ENCODE measurements at places on chromosomes 6 and 20.

DNA sequence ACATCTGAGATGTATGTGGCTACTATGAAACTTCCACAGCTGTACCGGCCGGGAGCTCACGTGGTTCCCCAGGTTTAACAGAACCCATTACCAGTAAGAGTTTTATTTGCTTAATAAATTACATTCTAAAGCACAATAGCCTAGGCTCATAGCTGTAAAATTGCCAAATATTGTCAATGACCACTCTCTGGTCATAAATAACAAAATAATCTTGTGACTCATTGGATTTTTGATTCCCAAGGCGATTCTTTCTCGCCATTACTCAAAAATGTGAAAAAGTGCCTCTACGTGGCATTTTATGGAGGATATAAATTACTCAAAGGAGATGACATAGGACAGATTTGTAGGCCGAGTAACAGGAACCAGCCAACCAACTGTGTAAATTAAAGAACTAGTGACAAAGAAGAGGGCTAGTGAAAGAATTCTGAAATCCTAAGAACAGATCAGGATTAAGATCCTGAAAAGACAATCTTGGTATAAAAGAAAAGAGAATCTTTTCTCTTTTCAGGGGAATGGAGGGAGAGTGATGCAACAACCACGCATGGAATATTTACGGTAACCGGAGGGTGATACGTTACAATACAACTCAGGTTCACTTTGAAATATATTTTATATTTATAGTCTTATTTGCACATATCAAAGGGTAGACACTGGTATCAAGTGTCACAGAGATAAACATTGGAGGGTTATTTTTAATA, 199.7 kb downstream of the FOXC1 start:
- no peak for DNase-seq

DNA sequence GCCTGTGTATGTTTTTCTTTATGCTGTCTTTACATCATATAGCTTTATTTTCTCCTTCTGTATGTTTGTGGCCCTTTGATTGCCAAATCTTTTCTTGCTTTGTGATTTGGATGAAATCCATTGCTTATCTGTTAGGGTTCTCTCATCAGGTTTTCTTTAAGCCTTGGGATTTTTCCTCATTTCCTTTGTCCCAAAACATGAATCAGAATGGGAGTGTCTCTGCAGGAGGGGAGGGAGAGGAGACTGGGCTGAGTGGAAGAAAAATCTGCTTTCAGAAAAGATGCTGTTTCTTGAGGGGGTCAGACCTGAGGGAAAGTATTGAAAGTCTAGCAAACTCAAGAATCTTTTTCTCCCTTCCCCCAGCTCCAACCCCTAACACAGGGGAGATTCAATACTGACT, 758.0 kb upstream of the MMS22L start:
- DNase-seq, result no peak

GRCh38 chr20:54649511-54649962, 174.1 kb downstream of the DOK5 start:
- peak; percentile 76 for DNase-seq

GRCh38 chr6:151209071-151209831, 30.5 kb upstream of the AKAP12 start:
- DNase-seq, result no peak

DNA sequence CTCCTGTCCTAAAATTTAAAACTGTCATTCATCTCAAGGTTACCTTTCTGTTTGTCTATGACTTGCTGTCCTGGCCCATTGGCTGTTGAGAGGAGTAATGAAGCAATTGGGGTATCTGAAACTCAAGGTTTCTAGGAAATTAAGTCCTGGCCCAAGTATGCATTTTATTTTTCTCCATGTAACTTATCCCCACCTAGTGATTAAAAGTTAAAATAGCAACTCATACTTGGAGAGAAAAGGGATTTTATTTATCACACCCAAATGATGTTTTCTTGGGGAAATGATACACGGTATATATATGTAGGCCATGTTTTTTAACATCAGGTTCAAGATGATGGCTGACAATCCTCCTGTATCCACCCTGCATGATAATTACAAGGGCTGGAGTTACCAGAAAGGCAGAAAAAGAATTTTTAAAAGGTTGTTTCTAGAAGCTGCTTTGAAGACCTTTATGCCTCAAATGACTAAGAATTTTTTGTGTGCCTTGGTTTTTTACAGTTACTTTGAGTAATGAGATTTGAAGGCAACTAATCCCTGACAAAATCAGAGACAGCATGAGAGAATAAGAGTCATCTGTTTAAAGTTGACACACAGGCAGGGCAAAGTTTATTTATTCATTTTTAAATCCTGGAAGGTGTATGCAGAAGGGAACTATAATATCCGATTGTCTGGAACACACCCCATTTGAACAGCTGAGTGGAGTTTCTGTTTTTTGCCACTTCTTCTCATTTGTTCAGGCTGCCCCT, 28.9 kb upstream of the C6orf58 start:
- DNase-seq, result no peak

DNA sequence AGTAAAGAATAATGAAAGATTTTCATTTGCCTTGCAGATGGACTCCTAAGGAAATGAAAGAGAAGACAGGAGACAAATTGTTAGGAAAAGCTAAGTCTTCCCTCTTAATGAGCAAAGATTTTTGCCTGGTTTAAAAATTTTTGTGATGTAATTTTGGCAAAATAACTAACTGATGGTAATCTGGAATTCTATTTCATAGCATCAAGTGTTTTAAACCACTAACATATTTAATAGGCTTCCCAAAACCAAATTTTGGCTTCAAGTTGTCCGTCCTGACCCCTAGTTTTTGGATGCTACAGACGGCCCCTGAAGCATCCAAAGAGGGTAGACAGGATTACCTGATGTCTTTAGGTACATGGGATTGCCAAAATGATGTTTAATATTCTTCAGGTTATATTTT, 124.3 kb downstream of the TPBG start:
- no peak for DNase-seq

DNA sequence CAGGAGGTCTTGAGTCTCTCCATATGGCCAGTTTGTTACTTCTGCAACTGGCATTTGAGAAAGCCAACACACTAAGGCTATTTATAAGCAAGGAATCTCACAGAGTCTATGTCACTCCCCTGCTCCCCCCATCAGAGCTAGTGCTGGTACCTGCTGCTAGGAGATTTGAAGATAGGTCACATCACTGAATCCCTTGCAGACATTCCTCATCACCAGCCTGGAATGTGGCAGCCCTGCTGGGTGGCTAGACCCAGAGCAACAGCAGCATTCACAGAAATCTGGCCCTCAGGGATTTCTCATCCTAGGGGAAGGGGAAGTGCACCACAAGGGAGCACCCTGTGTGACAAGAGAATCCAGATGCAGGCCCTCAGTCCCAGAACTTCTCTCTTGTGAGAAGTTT, 672.1 kb downstream of the HACE1 start:
- DNase-seq, result no peak

GRCh38 chr6:34940030-34940434, 51.0 kb downstream of the ANKS1A start:
- no peak for DNase-seq

- no peak for DNase-seq
Measured at GRCh38 chr6:133621751-133622150, 267.2 kb upstream of the TCF21 start.

GRCh38 chr6:30267423-30267822, 54.2 kb upstream of the TRIM26 start:
- no peak for DNase-seq

DNA sequence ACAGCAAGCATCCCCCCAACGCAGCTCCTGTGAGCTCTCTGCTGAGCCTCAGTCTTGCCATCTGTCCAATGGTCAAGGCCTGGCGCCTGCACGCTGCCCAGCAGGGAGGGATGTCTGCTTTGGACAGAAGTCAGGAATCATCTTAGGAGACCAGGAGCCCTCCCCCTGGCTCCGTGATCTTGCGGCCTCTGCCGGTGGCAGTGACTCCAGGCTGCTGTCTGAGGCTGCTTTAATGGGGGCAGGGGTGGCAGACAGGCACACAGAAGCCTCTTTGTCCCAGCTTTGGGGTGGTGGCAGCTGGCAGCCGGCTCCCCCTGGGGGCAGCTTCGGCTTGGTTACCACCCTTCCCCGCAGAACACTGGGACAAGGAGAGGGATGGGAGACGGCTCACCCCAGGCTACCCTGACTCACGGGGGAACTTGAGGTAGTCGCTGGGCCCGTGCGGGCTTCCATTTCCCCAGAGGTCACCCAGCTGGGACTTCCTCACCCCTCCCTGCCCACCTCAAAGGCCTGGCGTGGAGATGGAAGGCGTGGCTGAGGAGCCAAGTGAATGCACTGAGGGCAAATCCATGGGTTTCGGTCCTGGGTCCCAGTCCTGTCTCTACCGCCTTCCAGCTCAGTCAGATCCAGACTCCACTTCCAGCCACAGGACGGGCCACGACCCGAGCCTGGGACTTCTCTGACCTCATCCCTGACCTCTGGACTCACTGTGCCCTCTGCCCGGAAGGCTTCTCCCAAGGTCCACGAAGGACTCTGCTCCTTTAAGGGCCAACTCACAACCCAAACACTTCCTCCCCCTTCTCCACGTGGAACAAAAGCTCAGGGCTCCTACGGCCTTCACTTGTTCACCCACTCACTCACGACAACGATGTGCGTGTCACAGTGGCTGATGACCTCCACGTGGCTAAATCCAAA, 14.8 kb downstream of the PEDS1 start:
- peak; percentile 45 for DNase-seq

DNA sequence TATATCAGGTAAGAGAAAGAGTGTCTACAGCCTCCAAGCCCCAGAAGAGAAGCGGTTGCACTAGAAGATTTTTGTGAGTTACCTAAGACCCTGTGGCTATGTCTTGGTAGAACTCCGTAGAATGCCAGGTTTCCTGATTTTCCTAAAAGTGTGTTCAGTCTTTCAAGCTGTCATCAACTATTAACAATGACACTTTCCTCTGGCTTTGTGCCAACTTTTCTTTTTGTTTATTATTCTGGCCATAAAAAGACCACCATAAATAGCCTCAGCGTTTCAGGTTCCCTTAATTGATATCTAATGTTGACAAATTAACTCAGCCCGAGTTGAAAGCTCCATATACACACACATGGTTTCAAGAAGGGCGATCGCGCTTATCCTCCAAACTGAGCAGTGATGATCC, 1.2 kb downstream of the PAK5 start:
- no peak for DNase-seq

DNA sequence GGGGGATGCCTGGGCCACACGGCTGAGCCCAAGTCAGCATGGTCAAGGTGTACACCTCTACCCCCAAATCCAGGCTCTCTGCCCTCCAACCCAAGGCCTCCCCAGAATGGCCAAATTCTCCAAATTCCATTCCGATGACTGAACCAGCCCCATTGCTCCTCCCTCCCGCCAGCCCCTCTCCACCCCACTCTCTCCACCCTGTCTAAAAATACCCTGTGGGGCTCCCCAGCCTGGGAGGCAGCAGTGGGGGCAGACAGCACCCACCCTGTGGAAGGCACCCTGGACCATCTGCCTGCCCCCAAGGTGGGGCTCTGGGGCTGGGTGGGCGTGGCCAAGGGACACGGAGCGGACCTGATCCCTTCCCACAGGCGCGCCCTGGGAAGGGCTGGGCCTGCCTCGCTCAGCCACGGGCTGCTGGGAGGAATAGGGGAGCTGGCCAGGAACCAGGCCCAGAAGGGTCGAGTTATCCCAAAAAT, 11.4 kb downstream of the TEAD3 start:
- no peak for DNase-seq

- no peak for DNase-seq
Measured at GRCh38 chr6:40299681-40300080, 287.5 kb downstream of the LRFN2 start.

DNA sequence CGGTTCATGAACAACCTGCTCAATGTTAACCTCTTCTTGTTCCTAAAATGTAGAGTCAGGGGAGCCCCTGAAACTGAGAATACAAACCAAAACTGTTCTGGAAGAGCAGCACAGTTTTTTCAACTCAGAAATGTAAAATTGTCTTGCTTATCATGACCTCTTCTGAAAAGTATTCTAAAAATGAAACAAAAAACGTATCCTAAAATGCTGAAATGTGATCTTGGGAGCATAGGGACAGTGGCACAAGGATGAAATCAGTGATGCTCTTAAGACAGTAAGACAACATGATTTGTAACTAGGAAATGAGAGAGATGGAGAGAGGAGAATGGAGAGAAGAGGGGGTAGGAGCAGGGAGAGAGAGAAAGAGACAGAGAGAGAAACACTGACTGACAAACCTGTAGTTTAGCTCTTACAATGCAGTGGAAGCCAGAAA, 27.5 kb downstream of the NCOA7 start:
- no peak for DNase-seq

GRCh38 chr20:11207749-11208502, 534.1 kb upstream of the JAG1 start:
- no peak for DNase-seq

DNA sequence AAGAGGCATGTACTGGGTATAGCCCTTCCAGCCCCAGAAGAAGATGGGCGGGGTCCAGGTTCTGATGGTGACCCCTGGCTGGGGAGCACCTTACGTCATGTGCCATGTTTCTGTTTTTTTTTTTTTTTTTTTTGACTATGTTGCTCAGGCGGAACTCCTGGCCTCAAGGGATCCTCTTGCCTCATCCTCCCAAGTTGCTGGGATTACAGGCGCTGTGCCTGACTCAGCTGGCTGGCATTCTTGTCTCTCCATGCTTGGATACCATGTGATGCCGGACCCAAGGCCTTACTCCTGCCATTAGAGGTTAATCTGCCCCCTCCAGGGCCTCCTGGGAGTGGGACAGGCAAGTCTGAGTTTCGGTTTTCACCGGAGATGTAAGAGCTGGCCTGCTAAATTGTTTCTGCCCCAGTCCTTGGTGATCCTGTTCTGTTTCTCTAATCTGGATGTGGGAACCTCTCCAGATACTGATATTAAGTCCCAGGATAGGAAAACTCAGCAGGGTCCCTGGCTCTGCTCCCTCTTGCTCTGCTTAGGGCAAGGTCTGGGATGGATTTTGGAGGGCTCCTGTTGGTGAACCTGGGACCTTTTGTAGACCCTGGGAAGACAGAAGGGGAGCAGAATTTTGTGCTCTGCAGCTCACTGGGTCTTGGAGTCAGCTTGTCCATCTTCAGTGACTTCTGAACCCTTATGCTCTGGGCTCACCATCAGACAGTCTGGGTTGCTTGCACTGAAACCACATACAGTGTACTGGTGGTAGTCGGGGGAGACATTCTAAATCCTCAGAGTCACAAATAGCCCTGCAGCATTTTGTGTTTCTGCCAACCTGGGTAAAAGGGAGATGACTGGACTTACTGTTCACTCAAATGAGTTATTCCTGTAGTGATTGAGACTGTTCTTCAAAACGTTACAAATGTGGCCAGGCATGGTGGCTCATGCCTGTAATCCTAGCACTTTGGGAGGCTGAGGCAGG, 45.1 kb downstream of the PTK7 start:
- DNase-seq, result no peak

GRCh38 chr6:130755368-130756034, 71.7 kb upstream of the SMLR1 start:
- DNase-seq, result no peak

GRCh38 chr6:126628125-126628524, 288.2 kb downstream of the CENPW start:
- DNase-seq, result no peak
